Activated CD4-positive, alpha-beta T cell treated with anti-CD3 and anti-CD28 coated beads for 24 hours (primary cell): ENCODE measurements at places on chromosomes 13 and 19.

GRCh38 chr13:76687467-76687866, 198.7 kb downstream of the KCTD12 start:
- no peak for DNase-seq

GRCh38 chr19:39299404-39299803, 3.2 kb downstream of the IFNL1 start:
- no peak for DNase-seq

DNA sequence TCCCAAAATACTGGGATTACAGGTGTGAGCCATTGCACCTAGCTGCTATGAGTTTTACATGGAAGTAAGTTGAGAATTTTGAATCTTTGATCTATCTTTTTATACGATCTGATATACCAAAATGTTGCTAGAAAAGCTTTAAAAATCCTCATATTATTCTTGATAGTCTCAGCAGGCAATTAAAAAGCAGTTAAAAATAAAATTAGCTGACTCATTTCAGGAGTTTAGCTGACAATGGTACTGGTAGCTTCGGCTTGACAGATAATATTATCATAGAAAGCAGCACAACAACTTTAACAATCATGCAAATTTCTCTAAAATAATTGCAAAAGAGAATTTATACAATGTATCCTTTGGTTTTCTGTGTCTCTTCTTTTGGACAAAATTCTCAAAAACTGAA, 9.6 kb upstream of the FOXO1 start:
- no peak for DNase-seq

GRCh38 chr13:30832845-30833332, 73.2 kb upstream of the MEDAG start:
- DNase-seq, result peak; percentile 5

DNA sequence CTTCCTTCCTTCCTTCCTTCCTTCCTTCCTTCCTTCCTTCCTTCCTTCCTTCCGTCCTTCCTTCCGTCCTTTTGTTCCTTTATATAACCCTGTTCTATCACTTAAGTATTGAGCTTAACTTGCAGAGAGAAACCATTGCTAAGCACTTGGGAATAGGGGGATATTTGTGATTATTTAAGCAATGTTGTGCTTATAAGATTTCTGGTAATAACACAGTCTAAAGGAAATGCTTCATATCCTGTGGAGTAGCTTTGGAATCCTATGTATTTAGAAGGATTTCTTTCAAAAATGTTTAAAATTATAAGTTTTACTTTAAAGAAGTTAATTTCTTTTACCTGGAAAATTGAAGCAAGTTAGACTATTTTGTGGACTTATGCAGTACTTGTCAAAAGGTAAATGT, 209.8 kb downstream of the PCCA start:
- no peak for DNase-seq

- DNase-seq, result no peak
Measured at GRCh38 chr13:79155883-79156282, 250.2 kb downstream of the RBM26 start.

DNA sequence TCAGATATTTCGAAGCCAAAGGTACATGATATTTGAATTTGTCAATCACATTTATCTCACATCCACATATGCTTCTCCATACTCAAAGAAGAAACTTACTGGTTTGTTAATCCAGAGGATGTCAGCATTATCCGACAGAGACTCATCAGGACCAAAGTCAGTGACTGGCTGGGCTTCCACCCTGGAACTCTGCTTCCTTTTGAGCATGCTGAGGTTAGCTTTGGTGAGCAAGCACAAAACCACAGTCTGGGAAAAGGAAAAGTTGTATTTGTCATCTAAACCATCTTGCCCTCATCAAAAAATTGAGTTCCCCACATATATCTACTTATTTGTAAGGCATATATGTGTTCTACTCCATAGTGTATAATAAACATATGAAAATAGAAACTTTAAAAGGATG, 17.4 kb downstream of the NALCN start:
- DNase-seq, result no peak

GRCh38 chr13:35690581-35691207, 214.2 kb upstream of the MAB21L1 start:
- no peak for DNase-seq

GRCh38 chr19:29643361-29643935, 21.8 kb upstream of the PLEKHF1 start:
- no peak for DNase-seq

DNA sequence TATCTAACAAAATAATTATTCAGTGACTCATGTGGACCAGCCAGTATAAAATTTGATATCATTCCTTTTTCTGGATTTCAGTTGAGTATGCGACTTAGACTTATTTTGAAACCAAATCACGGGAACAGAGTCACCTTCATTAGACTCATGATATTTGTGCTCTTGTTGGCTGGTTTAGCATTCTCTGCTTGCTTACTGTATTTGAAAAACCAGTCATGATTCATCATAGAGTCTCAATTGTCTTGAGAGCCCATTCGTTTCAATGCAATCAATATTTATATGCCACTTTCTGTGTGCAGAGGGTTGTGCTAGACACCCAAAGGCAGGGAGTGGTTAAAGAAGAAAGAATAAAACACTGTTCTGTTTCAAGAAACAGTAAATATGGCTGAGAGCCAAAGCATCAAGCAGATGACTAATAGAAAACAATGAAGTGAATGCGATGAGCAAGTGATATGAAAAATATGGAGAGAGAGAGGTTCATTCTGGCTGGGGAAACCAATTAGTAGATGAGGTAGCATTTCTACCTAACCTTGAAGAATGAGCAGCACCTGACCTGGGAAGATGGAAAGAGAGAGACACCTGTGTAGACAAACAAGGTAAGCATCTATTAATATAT, 99.6 kb upstream of the MBNL2 start:
- no peak for DNase-seq

- DNase-seq, result no peak
Measured at GRCh38 chr13:20171364-20171763, 10.5 kb upstream of the GJA3 start.

- DNase-seq, result no peak
Measured at GRCh38 chr13:45662162-45662561, 40.0 kb upstream of the CBY2 start.

DNA sequence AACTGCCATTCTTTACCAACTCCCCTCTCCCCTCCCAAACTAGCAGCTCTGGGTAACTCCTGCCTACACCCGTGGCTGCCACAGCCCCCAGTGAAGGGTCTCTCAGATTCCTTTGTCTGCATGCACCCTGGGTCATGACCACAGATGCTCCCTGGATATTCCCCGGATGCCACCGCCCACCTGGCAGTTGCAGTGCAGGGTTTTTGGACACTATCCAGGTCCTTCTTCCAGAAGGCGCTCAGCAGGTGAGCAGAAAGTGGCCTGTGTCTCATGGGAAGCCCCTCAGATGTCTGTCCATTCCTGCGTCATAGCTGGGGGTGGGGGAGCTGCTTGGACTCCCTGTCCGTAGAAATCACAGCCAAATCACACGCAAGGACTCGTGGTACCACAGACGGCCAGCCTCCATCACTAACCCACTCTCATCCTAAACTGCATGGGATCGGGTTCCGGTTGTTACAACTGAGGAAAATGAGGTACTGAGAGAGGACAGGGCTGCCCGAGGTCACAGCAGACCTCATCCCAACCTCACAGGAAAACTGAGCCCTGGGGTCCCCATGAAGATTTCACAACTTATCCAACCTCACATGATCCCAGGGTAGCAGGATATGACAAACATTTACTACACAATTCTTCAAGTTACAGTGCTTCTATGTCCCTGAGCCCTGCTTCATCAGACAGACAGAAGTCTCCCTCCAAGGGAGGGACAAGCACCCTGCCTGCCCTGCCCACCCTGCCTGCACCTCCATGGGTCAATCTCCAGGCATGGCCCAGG, 38.6 kb downstream of the ELL start:
- DNase-seq, result no peak

DNA sequence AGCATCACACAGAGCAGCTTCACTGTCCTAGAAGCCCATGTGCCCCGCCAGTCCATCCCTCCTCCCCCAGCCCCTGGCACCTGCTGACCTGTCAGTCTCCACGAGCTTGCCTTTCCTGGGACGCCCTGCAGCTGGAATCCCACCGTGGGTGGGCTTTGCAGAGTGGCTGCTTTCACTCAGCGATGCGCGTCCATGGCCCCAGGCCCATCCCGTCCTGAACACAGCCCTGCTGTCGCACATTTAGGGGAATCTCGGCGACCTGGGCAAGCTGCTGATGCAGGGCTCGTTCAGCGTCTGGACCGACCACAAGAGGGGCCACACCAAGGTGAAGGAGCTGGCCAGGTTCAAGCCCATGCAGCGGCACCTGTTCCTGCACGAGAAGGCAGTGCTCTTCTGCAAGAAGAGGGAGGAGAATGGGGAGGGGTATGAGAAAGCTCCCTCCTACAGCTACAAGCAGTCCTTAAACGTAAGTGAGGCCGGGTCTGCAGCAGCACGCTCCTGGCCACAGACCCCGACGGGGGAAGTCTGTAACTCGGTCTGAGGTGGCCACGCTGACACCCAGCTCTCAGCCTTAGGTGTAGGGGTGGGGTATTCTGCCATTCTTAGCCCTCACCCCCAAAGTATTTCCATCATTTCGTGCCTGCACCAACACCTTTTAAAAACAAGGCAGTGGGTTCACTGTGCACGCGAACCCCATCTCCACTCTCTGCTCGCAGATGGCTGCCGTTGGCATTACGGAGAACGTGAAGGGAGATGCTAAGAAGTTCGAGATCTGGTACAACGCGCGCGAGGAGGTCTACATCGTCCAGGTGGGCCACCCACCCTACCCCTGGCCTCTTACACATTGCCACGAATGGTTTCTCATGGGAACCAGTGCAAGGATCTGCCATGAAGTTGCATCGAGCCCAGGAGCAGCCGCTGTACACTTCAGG, 18.3 kb upstream of the F7 start:
- no peak for DNase-seq
